Right renal cortex interstitium (tissue), 3 donors: ENCODE measurements at places on chromosomes 16 and 17. TPM values are rescaled to one million over a fixed set of nuclear protein-coding genes. Genes with fewer than 3 reads are reported as not detected.

MEOX1 gene
- 11.2 TPM for polyA plus RNA-seq

SLC47A1 gene
- polyA plus RNA-seq, result 24.5 TPM

ADAD2 gene
- 0.44 TPM for polyA plus RNA-seq

G6PC1 gene
- polyA plus RNA-seq, result 6.5 TPM

AOC3 gene
- polyA plus RNA-seq, result 6.2 TPM

TM4SF5 gene
- polyA plus RNA-seq, result 1.5 TPM
